ENCODE measurements at places on chromosomes 12 and 14.

DNA sequence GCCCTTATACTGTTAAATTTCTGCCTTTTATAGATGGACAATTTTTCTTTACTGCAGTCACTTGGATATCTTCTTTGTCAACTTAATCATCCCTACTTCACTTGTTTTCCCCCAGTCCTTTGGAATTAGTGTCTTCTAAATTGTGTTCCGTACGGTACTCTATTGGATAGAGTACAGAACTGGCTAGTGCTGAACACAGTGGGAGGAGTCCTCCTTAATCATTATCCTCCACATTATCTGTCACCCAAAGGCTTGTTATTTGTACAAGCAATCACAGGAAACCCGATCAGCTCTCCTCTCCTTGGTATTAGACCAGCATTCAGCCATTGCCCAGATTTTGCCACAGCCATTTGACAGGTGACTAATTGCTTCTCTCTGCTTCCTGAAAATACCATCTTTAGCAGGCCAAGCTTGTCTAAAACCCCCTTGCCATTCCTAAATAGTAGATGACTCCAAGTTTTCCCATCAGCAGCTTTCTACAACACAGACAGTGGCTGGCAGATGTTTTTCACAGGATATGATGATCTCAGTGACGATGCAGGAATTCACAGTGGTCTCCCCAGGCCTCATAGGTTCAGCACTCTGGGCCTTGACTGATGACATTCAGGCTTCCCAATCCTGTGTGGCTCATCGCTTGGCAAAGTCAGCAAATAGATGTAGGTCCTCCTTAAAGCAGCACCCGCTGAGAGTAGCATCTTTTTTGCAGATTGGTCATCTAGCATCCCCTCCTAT lies 216.0 kb upstream of the RGS6 start:
- DNase-seq: peak; percentile 92

DNA sequence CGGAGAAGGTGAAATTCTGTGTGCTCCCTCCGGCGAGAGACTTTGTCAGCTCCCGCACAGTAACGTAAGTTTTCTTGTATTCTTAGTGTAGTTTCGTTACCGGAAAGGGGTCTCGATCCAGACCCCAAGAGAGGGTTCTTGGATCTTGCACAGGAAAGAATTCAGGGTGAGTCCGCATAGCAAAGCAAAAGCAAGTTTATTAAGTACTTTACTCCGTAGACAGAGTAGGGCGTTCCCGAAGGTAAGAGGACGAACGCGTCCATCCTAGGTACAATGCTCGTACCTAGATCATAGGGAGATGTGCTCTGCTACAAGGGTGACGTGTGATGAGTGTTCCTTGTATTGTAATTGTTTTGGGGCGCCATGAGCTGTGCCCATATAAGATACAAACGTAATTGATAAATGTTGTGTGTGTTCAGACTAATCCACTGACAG lies 293 bp downstream of the IFI27L1 start:
- no peak for DNase-seq

GRCh38 chr14:23326491-23327332 lies 5.5 kb downstream of the PABPN1 start:
- DNase-seq: no peak

GRCh38 chr14:21526672-21527317 lies 649 bp upstream of the SALL2 start:
- DNase-seq: no peak

DNA sequence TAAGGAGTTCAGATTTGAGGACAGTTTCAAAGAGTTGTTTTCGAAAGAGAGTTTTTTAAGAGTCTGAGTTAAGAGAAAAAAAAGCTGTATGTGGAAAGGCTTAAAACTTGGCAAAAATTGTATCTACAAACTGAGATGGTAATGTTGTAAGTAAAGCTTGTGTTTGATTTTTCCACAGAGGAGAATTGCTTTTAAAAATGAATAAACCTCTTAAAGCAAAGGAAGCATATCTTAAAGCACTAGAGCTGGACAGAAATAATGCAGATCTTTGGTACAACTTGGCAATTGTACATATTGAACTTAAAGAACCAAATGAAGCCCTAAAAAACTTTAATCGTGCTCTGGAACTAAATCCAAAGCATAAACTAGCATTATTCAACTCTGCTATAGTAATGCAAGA lies 50.3 kb downstream of the TMTC3 start:
- DNase-seq: no peak

DNA sequence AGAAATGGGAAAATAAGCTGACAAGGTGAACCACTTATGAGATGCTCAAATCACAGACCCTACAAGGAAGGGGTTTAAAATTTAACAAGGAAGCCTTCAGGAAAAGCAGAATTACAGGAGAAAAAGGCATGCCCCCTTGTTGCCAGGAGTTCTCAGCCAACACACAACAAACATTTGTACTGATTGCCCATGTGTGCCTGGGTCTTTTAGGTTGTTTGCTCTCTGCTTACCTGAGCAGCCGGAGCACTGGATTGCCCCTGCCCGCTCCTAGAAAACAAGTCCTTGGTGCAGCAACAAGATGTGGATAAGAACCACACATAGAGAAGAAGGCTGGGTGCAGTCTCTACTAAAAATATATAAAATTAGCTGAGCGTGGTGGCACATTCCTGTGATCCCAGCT lies 3.4 kb downstream of the DRAM1 start:
- no peak for DNase-seq

GRCh38 chr12:57456145-57456700 lies 1.1 kb downstream of the INHBE start:
- peak; percentile 64 for DNase-seq

GRCh38 chr12:2082321-2082720 lies 29.5 kb downstream of the CACNA1C start:
- DNase-seq: no peak

DNA sequence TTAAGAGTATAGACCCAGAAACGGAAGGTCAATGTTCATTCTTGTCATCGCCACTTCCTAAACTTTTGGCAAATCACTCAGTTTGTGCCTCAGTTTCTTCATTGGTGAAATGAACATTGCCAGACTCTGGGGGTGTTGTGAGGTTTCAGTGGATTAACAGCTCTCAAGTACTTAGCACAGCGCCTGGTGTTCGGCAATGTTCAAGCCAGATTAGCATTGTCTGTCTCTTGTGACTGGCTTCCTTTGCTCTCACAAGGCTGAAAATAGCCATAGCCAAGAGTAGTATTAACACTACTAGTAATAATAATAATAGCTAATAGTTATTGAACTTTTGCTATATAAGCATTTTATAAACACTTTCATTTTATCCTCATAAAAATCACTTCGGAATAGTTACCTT lies 71.9 kb downstream of the C12orf75 start:
- no peak for DNase-seq

- DNase-seq: no peak
These were observed 148.1 kb downstream of the SYT1 start for GRCh38 chr12:79012636-79013035.

GRCh38 chr14:99101855-99102461 lies 170.0 kb downstream of the BCL11B start:
- no peak for DNase-seq

DNA sequence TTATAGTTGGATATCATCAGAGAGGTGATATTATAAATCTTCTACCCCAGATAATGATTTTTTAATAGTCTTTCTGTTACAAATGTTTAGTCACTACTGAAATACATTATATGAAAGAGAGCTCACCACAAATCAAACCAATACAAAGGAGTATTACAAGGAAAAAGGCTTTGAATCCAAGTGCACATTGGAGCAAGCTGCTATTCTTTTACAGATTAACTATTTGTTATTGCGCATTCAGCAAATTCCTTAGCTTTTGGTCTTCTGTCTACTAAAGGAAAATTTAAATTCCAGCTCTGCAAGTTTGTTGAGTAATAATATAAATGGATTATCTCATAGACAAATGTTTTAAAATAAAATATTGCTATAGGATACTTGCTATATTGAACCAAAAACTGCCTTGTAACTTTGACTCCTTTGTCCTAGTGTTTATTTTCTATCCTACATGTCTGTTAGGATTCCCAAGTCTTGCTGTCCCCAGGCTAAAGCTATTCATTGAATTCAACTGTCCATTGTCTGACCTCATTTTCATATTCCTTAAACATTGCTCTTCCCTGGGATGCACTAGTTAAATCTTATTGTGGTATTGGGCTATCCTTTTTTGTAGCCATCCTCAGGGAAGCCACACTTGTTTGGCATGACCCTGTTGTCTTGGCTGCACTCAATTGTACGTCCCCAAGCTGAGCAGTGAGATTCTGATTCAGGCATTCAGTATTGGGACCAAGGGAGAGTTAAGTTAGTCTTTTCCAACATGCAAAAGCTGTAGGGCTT lies 41.5 kb downstream of the PDE3A start:
- peak; percentile 49 for DNase-seq

- DNase-seq: no peak
These were observed 121.6 kb downstream of the TMEM121 start for GRCh38 chr14:105647784-105648608.

DNA sequence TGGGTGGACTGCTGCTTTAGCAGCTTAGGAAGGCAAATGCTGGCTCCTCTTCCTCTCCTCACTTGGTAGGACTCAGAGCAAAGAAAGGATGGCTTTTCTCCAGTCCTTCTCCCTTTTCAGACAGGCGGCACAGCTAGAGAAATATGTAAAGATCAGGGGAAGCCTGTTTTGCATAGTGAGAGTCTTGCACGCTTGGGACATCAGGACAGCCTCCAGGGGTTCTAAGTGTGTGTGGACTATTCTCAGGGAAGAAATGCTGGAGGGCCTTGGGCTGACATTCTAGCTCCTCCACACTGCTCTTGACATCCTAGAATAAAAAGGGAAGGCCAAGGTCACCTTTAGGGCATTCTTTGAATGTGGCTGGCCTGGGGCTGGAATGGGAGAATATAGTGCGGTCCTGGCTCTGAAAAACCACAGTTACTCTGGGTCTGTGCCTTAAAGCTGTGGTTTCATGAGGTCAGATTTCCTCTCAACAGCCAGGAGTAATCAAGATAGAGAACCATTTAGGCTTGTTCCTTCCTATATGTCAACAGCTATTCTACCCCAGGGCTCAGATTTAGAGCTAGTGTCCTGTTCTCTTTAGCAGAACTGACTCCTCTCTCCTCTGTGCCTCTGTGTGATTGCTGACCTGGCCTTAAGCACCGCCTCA lies 24.3 kb downstream of the CMA1 start:
- DNase-seq: no peak

DNA sequence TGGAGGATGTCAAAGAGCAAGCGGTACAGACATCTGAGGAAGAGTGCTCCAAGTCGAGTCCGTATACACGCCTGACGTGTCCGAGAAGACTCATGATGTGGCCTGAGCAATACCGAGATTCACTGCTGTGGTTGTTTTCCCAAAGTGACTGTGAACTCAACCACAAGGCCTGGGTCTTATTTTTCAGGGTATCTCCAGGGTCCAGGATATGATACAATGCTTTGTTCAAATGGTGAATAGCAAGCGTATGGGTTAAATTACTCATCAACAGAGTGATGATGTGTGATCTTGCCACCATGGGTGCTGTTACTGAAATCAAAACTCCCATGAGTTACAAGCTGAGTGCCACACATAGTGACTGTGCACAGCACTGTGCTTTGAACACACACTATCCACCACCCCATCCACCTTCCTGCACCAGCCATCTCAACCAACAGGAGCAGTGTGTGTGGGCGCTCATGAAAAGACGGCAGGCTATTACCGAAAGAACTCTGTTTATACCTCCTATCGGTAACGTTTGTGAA lies 109.6 kb downstream of the BCAT1 start:
- DNase-seq: peak; percentile 85

GRCh38 chr12:127284021-127284420 lies 982.9 kb upstream of the TMEM132C start:
- DNase-seq: peak; percentile 78

DNA sequence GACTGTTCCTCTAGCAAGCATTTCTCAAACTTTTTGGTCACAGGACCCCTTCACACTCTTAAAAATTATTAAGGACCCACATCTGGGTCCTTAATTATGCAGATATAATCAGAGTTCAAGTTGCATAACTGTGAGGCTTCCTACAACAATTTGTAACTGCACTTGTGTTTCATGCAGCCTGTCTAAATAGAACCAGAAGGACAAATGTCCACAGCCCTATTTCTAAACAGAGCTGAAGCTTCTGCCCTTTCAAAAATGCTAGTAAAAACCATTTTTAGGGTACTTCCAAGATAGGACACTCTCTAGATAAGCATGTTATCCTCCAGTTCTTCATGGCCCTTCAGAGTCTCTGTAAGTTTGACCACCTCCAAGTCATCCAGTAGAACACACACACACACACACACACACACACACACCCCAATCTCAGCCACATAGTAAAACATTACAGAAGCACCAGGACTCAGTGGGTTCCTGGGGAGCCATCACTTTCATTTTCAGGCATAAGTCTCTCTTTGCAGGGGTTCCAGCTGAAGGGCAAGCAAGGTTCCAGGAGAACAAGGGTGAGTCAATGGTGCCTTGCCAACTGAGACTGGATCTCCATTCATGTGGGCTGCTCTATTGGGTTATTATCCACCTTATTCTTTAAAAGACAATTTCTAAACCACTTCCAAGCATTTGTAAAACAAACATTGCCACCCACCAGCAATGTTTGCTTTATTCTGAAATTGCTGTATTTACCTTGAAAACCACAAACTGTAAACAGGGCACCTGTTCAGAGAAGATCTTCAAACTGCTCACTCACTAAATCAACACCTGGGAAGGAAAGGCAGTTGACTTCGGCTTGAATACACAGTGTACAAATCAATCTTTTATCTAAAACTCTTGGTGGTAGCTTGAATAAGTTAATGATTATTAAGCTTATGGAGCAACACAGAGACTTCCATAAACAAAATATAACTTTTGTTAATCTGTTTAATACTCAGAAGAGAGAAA lies 64.1 kb downstream of the ITPR2 start:
- DNase-seq: no peak

DNA sequence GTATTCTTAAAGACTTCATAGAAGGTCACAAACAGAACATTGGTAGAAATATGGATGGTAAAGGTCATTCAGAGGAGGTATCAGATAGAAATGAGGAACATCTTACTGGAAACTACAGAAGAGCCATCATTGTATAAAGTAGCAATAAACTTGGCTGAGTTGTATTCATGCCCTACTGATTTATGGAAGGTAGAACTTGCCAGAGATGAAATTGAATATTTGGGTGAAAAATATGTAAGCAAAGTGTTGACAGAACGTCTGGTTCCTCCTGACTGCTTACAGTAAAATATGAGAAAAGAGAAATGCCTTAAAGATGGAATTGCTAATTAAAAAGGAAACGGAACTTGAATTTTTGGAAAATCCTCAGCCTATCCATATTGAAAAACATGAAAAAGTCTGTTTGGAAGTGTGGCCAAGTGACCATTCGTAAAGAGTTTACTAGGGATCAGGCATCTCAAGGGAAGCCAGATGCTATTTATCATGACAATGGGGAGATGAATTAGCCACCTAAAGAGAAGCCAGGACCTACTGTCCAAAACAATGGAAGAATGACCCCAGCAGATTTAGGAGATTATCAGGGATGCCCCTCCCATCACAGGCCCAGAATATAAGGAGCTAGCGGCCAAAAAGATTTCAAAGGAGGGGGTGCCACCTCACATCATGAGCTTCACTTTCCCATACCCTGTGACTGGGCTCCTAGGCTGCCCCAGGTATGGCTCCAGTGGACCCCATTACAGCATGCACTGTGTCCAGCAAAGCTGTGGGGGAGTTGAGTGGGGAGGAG lies 189.3 kb downstream of the ITPR2 start:
- no peak for DNase-seq
